ENCODE measurements at places on chromosomes 6 and 20.

DNA sequence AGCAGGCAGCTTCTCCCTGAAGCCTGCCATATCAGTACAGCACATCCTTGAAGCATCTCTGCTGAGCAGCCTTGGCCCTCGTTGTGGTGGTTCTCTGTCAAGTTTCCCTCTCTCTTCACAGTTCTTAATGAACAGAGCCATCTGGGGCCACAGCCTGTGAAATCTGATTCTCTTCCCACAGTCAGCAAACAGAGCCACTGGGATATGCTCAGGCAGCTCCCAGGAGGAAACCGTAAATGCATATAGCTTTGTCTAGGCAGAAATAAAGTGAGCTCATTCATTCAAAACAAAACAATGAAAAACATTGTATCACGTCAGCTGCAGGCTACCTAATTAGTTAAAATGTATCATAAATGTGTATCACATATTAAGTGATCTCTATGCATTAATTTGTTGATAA lies 80.3 kb downstream of the TBC1D7 start:
- DNase-seq: peak; percentile 42

GRCh38 chr20:829551-829950 lies 4.0 kb upstream of the FAM110A start:
- DNase-seq: no peak

GRCh38 chr20:2137552-2138201 lies 36.0 kb downstream of the STK35 start:
- no peak for DNase-seq

GRCh38 chr20:20184706-20185105 lies 132.4 kb downstream of the CFAP61 start:
- DNase-seq: no peak

GRCh38 chr6:145744619-145745018 lies 9.3 kb upstream of the EPM2A start:
- peak; percentile 28 for DNase-seq

DNA sequence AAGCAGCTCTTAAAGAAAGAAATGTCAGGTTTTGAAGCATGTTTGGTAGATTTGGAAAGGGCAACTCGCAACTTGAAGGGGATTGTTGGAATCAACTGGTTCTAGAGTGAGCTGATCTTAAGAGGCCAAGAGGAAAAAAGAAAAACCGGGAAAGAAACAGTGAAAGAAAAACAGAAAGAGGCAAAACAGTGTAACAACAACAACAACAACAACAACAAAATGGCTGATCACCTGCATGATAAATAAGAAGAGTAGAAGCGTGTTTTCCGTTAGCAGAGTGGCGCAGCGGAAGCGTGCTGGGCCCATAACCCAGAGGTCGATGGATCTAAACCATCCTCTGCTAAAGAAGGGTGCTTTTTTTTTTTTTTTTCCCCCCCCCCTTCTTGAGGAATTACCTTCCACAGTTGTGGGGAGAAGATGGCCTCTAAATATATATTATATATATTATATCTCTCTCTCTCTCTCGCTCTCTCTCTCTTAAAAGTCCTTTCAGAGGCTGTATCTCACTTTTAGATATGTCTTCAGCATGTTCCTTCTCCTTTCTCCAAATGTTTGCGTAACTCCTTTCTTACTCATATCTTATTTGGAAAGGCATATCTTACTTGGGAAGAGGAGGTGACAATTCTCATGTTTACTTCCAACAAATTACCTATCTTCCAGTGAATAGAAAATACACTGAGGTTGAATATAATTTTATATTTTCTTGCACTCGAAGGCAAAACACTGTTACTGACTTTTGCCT lies 134.4 kb downstream of the OR2B2 start:
- no peak for DNase-seq

- DNase-seq: peak; percentile 34
Observed at GRCh38 chr6:11007715-11008608, 36.1 kb downstream of the ELOVL2 start.

DNA sequence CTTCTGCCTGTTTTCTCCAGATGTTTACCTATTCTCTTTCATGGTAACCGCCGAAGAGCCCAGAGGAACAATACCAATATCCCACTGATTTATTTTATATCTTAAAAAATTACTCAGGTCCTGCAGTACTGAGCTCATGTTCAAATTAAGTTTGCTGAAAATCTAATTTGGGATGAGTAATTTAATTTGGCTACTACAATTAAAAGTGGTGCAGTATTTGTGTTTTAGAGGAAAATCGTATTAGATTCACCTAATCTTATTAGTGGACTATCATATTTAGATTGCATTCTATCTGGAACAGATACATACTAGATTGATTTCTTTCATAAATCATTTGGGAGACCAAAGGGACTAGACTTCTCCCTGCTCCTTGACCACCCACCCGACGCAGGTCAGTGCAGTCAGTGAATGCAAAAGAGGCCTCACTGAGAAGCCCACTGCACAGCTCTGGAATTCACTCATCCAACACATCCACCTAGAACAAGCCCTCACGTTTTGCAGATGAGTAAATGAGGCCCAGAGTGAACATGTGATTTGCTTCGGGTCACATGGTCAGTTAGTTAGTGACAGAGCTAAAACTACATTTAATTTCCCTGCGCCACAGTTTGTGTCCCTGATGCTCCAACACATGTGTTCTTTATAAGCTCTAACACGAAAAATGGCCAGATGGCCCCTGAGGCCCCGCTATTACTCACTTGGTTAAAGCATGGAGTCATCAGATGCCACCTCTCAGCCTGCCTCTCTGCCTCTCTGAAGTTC lies 101.8 kb downstream of the TRERF1 start:
- no peak for DNase-seq

DNA sequence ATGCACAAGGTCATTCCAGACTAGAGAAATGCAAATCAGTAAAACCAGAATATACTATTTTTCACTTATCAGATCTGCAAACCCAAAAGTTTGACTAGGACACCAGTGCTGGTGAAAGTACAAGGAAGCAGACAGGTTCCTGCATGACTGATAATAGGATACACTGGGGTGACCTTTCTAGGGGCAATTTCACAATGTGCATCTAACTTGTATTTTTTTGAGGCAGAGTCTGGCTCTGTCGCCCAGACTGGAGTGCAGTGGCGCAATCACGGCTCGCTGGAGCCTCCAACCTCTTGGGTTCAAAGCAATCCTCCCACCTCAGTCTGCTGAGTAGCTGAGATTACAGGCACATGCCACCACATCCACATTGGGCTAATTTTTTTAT lies 11.4 kb downstream of the COMMD7 start:
- DNase-seq: no peak

GRCh38 chr6:117079951-117080350 lies 185.4 kb upstream of the VGLL2 start:
- no peak for DNase-seq

DNA sequence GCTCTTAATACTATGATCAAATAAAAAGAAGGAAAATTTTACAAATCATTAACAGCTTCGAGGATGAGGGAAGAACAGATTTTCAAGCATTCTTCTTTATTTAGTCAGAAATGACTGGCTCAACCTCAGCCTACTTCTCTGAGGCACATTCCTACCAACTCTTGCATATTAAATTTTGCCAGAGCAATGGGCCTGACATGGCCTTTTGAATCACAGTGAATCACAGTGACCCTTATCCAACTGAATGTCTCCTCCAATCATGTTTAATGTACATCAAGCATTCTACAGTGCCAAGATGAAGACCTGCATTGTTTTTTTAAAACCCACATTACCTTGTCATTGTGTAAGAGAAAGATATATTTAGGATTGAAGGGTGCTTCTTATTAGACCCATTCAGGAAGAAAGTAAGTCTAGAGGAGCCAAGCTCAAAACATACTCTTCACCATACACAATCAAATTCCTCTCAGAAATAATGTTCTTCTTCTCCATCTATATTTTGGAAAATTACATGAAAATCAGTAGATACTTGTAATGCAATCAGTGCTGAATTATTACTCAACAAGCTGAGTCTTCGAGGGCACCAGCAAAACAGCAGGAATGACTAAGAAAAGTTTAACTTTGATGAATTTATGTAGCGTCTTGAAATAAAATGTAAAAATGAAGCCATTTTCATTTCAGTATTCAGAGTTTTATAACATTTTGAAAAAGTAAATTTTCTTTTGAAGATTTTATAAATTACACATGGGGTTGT lies 44.1 kb upstream of the MOXD1 start:
- peak; percentile 44 for DNase-seq

DNA sequence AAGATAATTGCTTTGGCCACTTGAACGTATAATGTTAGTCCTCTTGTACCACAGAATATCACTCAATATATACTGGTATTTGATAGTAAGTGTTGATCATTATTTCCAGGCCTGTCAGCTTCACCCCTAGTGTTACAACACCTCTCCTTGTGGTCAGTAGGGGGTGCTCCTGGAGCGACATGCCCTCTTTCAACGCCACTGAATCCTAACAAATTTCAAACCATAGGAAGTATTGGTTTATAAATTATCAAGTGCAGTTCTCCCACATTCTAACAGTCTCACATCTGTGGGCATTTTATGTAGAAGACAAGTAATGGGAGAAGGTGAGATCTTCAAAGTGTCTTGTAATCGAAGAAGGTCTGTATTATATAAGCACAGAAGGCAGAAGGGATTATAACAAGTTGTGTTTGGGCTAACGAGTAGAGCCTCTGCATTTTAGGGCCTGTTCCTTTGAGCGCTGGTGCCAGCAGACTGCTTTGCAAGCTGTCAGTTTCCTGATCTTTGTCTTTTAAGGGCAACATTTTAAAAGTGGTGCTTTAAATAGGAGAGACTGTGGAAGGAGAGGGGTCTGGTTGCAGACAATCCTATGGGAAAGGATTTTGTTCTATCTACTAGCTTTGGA lies 57.1 kb upstream of the CEP162 start:
- DNase-seq: no peak

DNA sequence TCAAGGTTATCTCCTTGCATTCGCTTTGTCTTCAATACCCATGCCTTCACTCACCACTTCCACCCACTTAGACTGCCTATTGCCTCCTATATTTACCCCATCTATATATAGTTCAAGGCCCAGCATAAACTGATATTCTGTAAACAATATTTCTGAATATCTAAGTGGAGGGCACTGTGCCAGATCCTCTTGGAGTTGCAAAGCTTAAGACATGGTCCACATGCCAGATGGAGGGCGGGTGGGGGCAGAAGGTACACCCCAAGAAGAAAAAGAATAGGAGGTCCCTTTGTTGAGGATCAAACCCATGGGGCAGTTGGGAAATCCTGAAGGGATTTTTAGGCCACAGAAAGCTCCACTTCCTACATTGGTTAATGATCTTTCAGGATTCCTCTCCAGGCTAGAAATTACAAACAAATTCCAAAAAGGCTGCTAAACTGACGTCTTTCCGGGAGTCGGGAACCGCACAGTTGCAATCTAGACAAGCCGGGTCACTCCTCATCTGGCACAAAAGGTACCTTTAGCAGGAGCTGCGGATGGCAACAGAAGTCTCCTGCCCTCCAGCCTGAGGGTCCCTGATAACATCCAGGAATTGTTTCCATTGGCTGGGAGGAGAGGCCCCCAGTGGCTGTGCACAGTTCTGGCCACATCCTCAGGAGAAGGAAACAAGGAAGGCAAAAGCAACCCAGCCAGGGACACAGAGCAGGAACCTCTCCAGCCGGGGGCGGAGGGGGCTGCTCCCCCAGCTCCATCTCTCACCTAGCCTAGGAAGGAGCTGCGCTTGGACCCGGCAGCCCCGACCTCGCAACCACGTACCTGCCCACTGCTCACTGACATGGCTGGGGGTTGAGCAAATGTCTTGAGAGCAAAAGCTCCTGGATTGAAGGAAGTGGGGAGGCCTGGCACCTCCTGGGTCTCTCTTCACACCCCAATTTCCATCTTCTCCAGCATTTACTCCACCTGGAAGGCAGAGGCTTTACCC lies 5.9 kb upstream of the LPIN3 start:
- no peak for DNase-seq

GRCh38 chr20:51417250-51418136 lies 125.0 kb downstream of the NFATC2 start:
- DNase-seq: no peak

GRCh38 chr20:31523361-31524283 lies 9.4 kb downstream of the HM13 start:
- no peak for DNase-seq

- DNase-seq: no peak
Observed at GRCh38 chr6:103079867-103080266, 1686.4 kb downstream of the GRIK2 start.

DNA sequence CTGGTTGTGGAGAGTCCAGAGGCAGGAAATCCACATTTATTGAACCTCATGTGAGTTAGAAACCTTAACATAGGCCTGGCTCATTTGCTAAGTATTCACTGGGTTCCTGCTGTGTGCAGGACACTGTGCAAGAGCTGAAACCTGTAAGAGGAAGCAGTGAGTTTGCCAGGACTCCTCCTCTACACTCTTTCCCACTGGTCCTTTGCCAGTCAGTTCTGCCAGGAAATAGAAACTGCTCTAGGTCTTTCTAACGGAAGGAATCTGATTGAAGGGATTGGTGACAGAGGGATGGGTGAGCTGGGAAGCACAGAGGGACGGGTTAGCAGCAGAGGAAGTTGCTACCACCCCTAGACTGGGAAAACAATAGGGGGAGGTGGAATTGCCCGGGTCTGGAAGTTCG lies 234.2 kb upstream of the ECI2 start:
- DNase-seq: no peak

GRCh38 chr6:155371230-155371629 lies 56.9 kb upstream of the TFB1M start:
- DNase-seq: no peak

DNA sequence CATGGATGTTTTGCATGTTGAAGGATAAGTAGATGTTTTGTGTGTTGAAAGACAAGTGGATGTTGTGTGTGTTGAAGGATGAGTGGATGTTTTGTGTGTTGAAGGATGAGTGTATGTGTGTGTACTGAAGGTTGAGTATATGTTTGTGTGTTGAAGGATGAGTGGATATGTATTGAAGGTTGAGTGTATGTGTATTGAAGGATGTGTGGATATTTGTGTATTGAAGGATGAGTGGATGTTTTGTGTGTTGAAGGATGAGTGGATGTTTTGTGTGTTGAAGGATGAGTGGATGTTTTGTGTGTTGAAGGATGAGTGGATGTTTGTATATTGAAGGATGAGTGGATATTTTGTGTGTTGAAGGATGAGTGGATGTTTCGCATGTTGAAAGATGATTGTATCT lies 325.0 kb downstream of the CDH4 start:
- DNase-seq: no peak

- peak; percentile 8 for DNase-seq
Observed at GRCh38 chr6:98871057-98871456, 36.7 kb downstream of the POU3F2 start.

DNA sequence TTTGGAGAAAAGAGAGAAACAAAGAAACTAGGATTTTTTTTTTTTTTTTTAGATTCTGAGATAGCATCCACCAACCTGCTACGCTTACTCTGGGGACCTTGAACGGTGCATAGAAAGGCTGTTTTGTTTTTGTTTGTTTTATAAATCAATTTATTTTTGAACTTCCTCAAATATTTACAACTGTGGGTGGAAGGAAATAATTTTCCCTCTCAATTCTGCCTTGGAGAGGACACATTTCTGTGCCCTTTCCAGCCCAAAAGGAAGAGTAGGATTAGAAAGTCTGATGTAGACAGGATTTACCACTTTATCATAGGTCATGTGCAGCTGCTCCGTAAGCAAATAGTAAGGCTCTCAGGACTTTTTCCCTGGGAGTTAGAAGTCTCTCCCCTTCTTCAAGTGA lies 190.5 kb downstream of the NKAIN2 start:
- DNase-seq: no peak
